ENCODE measurements at places on chromosomes 5 and 9. TPM values are rescaled to one million over a fixed set of nuclear protein-coding genes. Genes with fewer than 3 reads are reported as not detected.

DNA sequence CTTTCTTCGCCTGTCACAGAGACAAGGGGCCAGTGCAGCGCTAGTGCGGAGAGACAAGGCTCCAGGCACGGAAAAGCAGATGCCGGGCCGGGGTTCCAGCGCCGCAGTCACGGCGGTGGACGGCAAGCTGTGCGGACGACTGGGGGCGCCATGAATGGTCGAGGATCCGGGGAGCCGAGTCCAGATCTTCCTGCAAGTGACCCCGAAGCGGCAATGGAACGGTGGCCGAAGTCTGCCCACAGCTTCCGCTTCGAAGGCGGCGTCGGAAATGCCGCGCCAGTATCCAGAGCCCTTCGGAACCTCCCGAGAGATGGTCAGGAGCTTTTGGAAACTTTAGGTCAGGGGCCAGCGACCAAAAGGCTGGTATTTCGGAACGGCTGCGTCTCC lies 601 bp upstream of the FAF2 start:
- no peak for DNase-seq

SPAG8 gene
- 0.64 TPM for polyA plus RNA-seq

DNA sequence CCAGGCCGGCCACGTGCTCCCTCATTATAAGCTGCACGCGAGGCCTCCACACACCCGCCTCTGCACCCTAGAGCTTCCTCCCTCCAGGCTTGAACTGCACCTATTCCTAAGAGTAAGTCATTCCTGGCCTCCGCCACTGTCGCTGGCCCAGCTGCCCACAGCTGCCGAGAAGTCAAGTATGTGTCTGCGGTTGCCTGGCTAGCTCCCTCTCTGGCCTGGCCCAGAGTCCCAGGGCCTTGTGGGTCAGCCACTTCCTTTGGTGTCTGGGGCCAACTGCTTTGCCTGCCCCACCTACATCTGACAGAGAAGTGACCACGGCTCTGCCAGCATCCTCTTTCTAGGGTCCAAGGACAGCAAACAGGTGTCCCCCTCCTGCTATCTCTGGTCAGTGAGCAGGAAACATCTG lies 18.3 kb downstream of the ABO start:
- DNase-seq = no peak

CORO2A gene
- polyA plus RNA-seq = 0.11 TPM

DNA sequence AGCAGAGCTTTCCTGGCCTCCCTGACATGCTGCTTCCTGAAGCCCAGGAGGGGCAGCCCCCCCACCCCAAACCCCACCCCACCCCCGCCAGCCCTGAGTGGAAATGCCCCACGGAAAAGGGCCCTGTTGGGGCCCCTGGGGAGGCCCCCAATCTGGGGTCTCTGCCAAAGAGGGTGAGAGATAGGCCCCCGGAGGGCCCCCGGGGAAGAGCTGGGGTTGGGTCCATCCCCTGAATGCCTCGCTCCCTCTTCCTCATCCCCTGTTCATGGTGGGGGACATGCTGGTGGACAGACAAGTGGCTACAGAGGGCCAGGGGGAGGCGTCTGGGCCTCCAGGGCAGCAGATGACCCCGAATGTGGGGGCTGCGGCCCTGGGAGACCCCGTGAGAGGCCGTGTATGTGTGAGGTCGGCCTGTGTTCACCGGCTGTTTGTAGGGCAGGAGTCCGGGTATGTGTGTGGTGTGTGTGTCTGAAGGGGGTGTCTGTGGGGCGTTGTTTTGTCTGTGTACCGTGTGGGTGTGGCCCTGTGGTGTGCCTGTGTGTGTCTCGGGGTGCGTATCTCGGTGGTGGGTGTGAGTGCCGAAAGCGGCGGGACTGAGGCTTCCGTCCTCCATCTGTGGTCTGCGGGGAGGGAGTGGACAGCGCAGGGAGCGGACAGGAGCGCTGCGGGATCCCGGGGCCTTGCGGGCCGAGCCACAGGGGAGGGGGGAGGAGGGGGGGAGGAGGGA lies 11.3 kb downstream of the C9orf50 start:
- DNase-seq = peak; percentile 68

- DNase-seq = no peak
Measured at GRCh38 chr9:90801973-90802322, 329 bp downstream of the SYK start.

- no peak for DNase-seq
Measured at GRCh38 chr9:4743131-4743875, 2.3 kb upstream of the AK3 start.

IFNA2 gene
- polyA plus RNA-seq = not detected

NUTM2F gene
- not detected for polyA plus RNA-seq

GRCh38 chr9:129310666-129311350 lies 132.7 kb upstream of the IER5L start:
- peak; percentile 30 for DNase-seq

PCDHGB3 gene
- 2.5 TPM for polyA plus RNA-seq

- DNase-seq = no peak
Measured at GRCh38 chr5:127834094-127834531, 130.9 kb downstream of the CCDC192 start.

DNA sequence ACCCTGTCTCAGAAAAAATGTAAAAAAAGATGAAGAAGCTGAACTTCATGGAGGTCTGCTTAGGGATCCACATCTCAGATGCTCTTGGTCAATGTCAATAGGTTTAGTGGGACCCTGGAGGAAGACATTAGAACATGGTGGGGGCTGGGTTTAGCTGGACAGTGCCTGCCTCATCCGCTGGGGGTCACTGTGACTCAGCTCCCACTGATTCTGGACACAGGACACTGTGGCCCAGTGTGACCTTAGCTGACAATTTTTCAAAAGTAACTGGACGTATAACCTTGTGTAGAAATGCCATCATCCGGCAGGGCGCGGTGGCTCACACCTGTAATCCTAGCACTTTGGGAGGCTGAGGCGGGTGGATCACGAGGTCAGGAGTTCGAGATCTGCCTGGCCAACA lies 7.3 kb upstream of the HNRNPAB start:
- no peak for DNase-seq

DNA sequence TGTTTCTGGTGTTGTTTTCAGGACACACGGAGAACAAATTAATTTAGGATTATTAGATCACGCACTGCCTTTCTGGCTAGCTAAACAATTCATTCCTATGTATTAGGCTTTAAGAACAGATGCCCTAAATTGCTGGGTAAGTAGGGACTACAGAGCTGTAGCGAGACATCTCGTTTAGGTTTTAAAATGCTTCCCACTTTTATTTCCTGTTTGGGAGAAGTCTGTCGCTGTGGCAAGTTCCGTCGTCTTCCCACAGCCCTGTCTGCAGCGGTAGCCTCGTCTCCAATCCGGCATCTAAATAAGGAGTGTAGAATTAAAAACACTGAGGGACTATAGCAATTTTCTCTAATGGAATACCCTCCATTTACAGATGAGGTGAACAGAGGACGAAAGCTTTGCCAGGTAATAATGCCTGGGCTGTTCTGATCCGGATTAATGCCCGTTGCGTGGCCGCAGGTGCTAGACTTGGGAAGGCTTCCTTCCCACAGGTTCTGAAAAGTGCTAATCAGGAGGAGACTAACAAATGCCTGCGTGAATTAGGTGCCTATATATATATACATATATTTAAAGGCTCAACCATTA lies 1.3 kb upstream of the TRIM36 start:
- DNase-seq = no peak

DNA sequence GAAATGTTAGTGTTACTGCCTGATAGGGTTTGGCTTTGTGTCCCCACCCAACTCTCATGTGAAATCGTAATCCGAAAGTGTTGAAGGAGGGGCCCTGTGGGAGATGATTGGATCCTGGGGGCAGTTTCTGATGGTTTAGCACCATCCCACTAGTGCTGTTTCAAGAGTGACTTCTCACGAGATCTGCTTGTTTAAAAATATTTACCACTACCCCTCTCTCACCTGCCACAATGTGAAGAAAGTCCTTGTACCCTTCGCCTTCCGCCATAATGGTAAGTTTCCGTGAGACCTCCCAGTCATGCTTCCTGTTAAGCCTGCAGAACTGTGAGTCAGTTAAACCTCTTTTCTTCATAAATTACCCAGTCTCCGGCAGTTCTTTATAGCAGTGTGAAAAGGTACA lies 2.6 kb upstream of the RFX3 start:
- no peak for DNase-seq

SOHLH1 gene
- not detected for polyA plus RNA-seq

- DNase-seq = no peak
Measured at GRCh38 chr9:108816037-108816436, 39.7 kb downstream of the ACTL7B start.

- DNase-seq = no peak
Measured at GRCh38 chr5:34666392-34667080, 10.4 kb downstream of the RAI14 start.

DNA sequence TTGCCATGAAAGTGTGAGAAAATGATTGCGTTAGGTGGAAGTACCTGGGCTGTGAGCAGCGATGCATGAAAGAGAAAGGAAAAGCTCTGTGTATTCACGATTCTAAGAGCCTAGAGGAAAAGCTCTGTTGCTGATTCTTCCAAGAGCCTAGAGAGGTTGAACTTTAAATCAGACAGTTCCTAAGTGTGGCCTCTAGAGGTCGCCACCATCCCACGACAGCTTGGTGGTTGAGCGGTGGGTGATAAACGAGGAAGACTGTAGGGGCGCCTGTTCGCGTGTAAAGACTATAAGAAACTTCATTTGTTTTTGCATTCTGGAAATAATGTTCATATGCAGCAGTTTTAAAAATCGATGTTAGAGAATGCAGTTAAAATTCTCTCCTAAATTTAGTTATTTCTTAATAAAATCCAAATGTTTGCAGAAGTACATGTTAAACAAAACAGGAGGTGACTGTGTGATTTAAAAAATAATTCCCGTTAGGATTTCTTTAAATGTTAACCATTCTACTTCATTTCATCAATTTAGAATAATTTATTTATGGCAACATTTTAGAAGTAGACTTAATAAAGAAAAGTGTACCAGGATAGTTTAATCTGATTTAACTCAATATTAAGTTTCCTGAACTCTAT lies 107.7 kb downstream of the TENT4A start:
- DNase-seq = peak; percentile 4

DNA sequence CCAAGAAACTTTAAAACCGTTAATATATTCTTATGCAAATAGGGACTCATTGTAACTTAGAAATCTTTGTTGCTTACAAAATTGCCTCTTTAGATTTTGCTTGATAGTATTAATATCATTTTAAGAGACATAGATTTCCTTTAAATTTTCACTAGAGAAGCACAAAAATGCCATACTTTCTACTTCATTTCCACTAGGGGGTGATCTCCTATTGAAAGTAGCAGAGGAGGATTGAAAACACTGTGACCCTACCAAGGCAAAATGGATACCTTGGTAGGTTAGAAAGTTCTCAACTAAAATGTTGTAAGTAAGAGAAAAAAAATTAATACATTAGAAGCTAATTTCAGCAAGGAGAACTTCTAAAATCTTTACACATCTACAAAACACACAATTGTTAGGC lies 204.9 kb downstream of the CHSY3 start:
- DNase-seq = peak; percentile 55

GRCh38 chr5:66724349-66725139 lies 128.4 kb downstream of the MAST4 start:
- DNase-seq = no peak

GRCh38 chr5:77418601-77419581 lies 73.2 kb downstream of the WDR41 start:
- DNase-seq = peak; percentile 29

PDZD2 gene
- polyA plus RNA-seq = 0.40 TPM

All from fibroblast of lung (primary cell).